ENCODE measurements at places on chromosomes 1 and 21.

GRCh38 chr1:185438936-185439335 lies 121.9 kb upstream of the IVNS1ABP start:
- no peak for DNase-seq

DNA sequence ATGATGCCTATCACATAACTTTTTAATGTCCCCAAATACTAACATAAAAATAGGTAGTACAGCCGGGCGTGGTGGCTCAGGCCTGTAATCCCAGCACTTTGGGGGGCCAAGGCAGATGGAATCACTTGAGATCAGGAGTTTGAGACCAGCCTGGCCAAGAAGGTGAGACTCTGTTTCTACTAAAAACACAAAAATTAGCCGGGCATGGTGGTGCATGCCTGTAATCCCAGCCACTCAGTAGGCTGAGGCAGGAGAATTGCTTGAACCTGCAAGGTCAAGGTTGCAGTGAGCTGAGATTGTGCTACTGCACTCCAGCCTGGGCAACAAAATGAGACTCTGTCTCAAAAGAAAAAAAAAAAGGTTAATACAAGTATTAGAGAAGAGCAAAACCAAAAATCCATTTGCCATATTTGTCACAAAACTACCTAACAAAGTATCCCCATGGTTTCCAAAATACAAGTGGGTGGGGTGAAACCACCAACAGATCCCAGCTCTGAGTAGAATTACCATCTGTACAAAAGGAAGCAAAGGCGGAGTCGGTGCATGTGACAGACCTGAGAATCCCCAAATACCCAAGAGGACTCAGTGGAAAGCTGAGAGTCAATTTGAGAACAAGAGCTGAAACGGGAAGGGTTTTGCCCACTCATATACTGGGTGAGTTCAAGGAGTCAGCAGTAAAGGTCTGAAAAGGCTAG lies 113.2 kb downstream of the TOMM20 start:
- DNase-seq = no peak

DNA sequence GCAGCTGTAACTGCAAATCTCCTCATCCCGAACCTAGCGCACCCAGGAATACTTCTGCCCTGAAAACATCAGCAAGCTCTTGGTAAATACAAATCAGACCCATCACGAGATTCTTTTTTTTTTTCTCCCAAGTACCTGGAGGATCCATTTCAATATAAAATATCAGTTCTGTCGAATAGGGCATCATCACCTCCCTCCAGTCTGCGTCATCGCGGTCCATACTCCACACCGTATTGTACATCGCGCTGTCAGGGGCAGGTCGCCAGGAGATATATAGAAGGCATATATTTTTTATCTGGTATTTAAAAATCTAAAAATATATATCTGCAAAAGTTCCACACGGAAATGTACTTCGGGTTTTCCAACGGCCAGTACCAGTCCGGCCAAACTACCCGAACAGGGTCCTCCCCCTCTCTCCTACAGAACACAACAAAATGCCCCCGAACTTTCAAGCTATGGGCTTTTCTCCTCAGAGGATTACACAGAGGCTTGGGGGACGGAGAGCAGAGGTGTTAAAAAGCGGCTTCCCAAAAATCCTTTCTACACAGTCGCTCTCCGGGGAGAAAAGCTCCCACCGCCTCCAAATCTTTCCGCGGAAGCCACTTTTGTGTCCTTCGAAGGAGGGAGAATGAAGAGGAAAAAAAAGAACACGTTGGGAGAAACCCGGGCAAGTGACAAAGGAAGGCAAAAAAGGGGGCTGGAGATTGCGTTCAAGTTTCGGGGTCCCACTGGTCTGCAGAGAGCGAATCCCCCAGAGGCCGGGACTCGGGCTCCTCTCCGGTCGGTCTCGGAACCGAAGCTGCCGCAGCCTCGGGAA lies 509 bp downstream of the PIK3R3 start:
- DNase-seq = peak; percentile 33

DNA sequence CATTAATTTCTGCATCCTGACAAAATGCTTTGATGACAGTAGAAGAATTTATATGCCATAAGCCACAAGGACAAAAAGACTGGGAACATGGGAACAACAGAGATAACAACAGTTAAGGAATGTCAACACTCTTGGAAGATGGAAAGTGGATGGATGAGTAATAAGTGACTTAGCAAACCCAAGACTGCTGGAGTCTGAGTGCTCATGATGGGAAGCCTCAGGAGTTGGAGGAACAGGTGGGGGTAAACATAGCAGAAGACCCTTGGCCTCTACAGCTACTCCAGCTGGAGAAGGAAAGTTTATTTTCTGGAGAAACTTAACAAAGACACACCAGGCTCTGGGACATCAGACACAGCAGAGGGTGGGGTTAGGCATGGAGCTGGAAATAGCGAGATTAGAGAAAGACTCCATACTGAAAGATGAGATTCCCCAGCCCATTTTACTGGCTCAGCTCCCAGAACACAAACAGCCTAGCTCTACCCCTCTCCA lies 13.6 kb downstream of the G0S2 start:
- peak; percentile 37 for DNase-seq

GRCh38 chr1:167369933-167370332 lies 148.4 kb downstream of the CD247 start:
- DNase-seq = no peak

DNA sequence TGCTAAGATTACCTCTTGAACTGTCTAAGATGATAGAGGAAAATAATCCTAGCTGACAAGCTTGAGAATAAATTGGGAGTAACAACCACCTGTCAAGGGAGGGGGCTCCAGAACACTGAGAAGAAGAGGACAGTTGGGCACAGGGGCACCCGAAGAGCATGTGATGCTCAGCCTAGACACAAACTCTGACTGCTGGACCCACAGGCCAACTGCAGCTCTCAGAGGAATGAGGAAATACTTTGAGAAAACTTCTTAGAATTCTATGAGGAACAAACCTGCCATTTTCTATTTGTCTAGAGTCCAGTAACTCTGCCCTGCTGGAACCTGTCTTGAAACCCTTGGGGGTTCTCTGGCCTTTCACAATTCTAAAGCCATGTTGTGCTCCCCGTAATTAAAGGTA lies 124.1 kb upstream of the KCNK2 start:
- no peak for DNase-seq

DNA sequence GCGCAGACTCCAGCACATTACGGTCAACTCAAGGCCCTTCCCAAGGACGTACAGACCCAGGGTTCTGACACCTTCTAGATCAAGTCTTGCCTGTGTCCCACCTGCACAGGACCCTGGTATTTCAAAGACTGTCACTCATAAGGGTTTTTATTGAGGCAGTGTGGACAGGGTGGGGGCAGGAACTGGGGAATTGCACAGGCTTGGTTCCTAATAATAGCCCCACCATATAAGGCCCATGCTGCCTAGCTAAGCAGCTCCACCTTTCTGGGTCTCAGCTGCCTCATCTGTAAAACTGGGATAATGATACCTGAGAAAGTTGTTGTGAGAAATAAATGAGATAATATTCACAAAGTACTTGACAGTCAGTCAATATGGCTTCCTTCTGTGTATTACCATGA lies 55.3 kb upstream of the PUM1 start:
- no peak for DNase-seq

DNA sequence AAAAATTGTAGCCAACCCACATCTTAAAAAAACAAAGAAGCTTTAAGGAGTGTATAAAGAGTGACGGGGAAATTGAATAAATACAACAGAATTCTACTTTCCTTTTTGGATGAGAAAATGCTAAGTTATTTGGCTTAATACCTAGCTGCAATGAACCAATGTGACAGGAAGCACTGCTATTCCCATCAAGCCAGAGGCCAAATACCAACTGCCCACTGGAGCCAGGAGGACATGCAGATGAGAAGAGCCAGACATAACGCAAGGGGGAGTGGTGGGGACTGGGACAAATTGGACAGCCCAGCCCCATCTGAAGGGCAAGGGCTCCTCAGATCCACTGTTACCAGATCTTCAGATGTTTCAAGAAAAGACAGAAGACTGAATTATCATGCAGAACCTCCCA lies 25.7 kb downstream of the DNAJC11 start:
- no peak for DNase-seq

DNA sequence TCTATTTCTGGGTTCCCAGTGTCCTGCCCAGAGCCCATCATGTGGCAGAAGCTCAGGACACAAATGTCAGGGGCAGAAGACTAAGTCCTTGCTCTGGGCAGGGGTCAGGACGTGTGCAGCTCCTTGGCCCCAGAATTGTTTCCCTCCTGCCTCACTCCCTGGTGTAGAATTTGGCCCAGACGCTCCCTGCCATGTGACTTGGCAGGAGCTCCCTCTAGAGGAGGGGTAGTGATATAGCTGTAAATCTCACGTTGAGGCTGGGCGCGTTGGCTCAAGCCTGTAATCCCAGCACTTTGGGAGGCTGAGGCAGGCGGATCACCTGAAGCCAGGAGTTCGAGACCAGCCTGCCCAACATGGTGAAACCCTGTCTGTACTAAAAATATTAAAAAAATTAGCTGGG lies 91.2 kb downstream of the UBIAD1 start:
- DNase-seq = no peak

DNA sequence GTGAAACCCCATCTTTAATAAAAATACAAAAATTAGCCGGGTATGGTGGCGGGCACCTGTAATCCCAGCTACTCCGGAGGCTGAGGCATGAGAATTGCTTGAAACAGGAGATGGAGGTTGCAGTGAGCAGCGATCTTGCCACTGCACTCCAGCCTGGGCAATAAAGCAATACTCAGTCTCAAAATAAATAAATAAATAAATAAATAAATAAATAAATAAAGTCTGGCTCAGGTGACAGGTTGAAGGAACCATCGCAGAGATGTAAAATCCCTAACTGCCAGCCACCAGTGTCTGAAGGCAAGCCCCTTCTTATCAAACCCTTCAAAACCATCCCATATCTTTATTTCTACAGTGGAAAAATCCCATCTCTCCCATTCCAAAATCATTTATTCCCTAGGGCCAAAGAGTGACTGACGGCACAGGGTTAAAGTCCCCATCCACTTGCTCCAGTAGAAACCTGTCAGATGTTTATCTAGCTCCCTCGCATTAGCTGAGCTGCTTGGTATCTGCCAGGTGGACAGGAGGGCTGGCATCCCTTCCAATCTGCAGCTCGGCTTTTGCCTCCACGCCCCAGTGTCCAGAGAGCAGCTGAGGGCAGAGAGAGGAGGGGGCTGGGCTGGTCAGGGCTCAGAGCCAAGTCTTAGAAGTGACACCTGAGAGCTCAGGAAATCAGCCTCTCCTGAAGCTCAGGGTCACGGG lies 5.0 kb downstream of the CSRP1 start:
- no peak for DNase-seq
